WTC11 (cell line): ENCODE measurements at places on chromosomes 12 and 14. TPM values are rescaled to one million over a fixed set of nuclear protein-coding genes. Genes with fewer than 3 reads are reported as not detected.
A peak's percentile ranks its signal among the peaks of the same experiment; 100 is the strongest.

GRCh38 chr12:123516216-123516780 is 17.2 kb downstream of the RILPL1 start:
- DNase-seq: no peak

GRCh38 chr14:23125933-23126524 is 7.0 kb upstream of the CEBPE start:
- DNase-seq: peak; percentile 38

DNA sequence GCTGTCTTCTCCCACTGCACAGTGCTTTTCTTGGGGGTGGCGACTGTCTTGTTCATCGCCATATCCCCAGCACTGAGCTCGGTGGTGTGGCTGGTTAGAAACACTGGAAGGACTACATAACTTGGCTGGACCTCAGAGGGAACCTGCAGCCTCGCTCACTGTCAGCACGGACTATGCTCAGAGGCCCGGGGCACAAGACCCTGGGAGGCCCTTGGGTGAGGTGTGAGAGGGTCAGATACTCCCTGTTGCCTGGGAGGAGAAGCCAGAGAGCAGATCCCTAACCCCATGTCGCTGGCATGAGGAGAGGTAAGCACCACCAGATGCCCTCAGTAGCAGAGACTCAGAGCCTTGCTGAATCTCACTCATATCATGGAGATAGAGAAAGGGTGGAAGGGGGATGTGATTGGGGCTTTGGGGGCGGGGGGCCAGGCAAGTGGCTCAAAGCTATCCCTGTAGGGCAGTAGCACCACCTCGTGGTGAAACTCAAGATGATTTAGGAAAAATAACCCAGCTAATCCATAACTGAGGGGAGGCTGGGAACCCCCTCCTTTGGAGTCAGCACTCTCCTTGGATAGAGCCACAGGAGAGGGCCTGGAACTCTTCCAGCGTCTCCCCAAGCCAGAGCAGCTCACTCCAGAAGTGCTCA is 18.7 kb upstream of the HDAC7 start:
- DNase-seq: no peak

GRCh38 chr12:23139026-23139425 is 514.1 kb downstream of the ETNK1 start:
- DNase-seq: no peak

DNA sequence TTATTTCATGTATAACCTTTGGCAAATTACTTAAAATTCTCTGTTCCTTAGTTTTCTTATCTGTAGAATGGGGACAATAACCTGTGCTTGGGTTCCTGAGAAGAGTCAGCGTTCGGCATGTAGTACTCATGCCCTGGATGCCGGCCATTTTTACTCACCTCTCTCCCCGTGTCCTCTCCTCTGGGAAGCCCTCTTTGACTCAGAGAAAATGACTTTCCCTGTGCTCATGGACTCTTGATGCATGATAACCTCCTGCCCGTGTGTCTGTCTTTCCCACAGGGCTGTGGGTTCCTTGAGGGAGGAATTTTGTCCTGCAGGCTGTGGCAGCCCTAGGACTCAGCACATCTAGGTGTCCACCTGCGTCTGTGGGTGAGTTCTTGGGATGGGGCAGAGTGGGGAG is 5.8 kb upstream of the C1RL start:
- DNase-seq: no peak

The ACSM4 gene
- total RNA-seq: not detected in 3 replicates

The CATSPERB gene
- total RNA-seq: 0.11 TPM in 2 of 3 replicates, not detected in the other
